ENCODE measurements at places on chromosomes 11 and 22.

GRCh38 chr11:72418834-72419560 lies 15.3 kb downstream of the CLPB start:
- DNase-seq: no peak

GRCh38 chr22:24758164-24758799 lies 16.2 kb downstream of the PIWIL3 start:
- DNase-seq: peak; percentile 48

DNA sequence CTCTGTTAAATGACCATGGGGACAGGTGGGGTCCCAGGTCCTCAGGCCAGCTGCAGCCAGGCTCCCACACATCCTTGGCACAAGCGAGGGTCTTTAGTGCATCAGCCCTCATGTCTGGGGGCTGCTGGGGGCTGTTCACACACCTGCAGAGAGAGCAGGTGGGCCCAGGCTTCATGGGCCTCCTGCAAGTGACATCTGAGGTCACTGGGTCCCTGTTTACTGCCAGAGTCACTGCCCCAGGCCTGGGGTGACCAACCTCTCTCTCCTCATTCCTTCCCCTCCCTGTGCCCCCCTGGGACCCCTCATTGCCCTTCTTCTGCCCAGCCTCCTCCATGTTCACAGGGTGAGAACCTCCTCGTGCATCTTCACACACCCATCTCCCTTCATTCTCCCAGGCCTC lies 92.4 kb downstream of the RTL6 start:
- DNase-seq: no peak

- no peak for DNase-seq
Observed at GRCh38 chr22:37906364-37907008, 389 bp downstream of the MICALL1 start.

GRCh38 chr11:106765469-106766258 lies 252.6 kb downstream of the GUCY1A2 start:
- no peak for DNase-seq

DNA sequence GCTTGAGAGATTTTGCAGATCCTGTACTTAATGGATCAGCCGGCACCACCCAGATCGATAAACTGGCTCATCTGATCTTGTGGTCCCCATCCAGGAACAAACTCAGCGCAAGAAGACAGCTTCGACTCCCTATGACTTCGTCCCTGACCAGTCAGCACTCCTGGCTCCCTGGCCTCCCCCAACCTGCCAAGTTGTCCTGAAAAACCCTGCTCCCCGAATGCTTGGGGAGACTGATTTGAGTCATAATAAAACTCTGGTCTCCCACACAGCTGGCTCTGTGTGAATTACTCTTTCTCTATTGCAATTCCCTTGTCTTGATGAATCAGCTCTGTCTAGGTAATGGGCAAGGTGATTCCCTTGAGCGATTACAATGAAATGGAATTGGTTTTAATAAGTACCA lies 29.5 kb downstream of the OR2AG2 start:
- no peak for DNase-seq

DNA sequence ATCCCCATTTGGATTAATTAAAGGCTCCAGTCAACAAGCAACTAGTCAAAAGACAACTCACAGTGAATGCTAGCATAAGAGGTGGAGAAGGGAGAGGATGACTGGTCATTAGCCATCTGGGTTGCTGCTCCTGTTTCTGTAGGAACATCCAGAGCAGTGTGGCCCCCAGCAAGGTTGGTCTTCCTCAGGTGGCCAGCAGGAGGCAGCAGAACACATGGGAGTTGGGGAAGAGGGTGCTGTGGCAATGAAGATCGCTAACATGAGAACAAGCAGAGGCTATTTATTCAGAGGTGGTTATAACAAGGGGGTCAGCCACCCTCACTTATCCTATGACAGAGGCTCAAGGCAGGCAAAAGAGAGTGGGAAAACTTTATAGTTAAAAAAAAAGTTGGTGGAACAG lies 21.3 kb downstream of the IZUMO1R start:
- peak; percentile 25 for DNase-seq

- DNase-seq: no peak
Observed at GRCh38 chr22:40028098-40028425, 33.3 kb downstream of the FAM83F start.

GRCh38 chr11:73244589-73245240 lies 26.6 kb downstream of the P2RY2 start:
- DNase-seq: no peak

DNA sequence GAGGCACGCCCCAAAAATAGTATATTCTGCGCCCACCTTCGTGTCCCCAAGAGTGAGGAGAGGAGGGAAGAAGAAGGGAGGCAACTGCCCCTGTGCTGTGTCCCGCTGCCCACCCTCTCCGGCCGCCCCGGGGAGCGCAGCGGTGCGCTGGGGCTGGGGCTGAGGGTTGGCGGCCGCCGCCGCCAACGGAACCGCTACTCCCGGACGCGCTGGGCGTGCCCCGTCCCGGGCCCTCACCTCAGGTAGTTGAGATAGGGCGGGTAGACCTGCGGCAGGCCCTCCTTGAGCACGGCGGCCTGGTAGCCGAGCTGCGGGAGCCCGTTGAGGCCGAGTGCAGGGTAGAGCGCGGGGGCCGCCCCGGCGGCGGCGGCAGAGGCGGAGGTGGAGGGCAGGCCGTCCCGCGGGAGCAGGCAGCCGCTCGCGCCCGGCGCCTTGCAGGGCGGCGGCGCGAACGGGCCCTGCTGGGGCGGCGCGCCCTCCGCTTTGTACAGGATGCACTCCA lies 2.4 kb downstream of the PGR start:
- DNase-seq: no peak

DNA sequence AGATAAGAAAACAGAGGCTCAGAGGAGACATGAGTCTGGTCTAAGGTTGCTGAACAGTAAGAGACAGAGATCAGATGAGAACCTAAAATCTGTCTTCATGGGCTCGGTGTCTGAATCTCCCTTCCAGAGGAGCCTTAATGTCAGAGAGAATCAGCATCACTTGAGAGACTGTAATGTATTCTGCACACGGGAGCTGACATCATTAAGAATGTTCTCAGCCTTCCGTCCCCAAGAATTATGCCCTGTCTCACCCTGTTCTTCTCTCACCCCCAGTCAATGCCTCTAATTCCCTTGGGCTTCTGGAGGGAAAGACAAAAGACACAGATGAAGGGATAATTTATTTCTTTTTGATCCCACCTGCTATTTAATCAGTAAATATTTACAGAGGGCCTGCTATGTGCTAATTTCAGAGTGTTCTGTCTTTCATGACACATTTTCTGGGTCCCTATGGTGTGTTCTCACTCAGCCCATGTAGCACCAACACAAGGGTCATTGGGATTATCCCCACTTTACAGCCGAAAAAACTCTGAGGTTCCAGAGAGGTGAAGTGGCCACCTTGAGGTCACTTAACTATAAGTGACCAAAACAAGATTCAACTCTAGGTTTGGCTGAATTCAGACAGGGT lies 61.8 kb downstream of the CD82 start:
- no peak for DNase-seq

DNA sequence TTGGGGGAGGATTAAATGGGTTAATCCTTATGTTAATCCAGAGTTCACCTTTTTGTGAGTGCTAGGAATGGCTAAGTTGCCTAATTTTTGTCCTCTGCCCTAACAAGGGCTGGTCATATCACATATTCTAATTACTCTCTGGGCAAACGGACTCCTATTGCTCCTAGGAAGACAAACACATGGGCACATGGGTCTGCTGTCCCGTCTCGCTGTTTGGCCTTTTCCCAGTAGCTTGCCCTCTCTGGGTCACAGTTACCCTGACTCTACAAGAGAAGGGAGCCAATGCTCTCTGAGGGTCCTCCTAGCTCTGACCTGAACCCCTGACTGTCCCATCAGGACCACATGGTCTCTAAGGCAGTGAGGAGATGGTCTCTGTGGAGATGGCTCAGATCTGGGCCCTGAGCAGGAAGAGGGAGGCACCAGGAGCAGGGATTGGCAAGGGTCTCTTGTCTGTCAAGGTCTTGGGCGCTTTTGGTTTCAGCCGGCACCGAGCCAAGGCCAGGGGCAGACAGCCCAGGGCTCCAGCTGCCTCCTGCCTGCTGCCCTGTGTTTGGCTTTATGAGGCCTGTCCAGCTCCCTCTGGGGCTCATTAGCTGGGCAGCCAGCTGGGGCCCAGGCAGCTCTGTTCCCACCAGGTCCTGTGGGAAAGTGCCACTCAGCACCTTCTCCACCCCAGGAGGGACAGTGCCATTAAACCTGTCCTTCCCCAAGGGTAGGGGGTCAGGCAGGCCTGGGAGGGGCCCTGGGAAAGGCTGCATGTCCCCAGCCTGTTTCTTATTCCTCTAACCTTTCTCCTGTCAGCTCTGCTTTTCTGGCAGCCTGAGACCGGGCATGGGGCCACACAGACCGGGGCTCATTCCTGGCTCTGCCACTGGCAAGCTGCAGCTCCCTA lies 559.9 kb downstream of the MN1 start:
- no peak for DNase-seq

DNA sequence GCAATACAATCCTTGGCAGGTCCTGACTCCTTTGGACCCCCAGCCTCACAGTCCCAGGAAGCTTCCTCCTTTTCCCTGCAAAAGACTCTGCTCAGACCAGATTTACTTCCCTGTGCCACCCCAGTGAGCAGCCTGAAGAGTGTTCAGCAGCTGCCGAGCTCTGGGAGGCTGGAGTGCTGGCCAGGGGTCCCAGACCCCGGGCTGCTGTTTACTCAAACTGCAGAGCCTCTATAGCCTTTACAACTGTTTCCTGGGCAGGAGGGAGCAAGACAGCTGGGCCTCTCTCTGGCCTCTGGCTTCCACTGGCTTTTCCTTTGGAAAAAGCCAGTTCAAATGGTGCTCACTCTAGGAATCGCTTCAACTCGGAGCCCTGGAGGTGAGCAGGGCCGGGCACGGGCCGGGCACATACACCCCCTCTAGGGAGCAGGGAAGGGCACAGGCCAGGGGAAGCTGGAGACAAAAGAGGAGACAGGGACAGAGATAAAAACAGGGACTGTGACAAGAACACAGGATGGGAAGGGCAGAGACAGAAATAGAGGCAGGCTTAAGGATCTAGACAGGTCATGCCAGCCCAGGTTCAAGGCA lies 932 bp downstream of the IRAG1 start:
- DNase-seq: no peak

DNA sequence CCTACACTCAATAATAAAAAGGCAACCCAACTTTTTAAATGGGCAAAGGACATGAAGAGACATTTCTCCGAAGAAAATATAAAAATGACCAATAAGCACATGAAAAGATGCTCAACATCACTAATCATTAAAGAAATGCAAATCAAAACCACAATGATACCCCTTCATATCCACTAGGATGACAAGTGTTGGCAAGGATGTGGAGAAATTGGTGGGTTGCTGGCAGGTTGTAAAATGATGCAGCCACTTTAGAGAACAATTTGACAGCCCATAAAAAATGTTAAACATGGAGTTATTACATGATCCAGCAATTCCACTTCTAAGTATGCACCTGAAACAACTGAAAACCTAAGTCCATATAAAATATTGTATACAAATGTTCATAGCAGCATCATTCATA lies 73.2 kb upstream of the LMO2 start:
- DNase-seq: no peak

GRCh38 chr22:49186762-49187161 lies 640.9 kb downstream of the BRD1 start:
- DNase-seq: no peak

- DNase-seq: no peak
Observed at GRCh38 chr11:117834838-117835443, 10.4 kb upstream of the FXYD2 start.

GRCh38 chr11:77197626-77198320 lies 69.7 kb downstream of the MYO7A start:
- DNase-seq: no peak

DNA sequence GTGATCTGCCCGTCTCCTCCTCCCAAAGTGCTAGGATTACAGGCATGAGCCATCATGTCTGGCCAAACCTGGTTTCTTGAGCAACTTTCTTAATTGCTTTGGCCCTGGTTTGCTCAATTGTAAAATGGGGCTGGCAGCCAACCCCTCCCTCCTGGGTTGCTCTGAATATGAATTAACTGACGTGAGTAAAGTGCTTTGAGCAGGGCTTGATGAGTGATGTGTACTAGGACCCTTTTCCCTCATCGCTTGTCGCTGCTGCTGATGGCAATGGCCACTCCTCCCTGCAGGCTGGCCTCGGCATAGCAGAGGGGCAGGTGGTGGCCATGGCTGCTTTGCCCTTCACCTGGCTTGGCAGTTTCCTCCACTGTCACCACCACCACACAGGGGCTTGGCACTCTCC lies 41.5 kb downstream of the RNF141 start:
- peak; percentile 47 for DNase-seq

GRCh38 chr11:12017865-12018453 lies 9.5 kb upstream of the DKK3 start:
- peak; percentile 65 for DNase-seq

- DNase-seq: no peak
Observed at GRCh38 chr22:26828311-26828710, 170.9 kb downstream of the MIAT start.

DNA sequence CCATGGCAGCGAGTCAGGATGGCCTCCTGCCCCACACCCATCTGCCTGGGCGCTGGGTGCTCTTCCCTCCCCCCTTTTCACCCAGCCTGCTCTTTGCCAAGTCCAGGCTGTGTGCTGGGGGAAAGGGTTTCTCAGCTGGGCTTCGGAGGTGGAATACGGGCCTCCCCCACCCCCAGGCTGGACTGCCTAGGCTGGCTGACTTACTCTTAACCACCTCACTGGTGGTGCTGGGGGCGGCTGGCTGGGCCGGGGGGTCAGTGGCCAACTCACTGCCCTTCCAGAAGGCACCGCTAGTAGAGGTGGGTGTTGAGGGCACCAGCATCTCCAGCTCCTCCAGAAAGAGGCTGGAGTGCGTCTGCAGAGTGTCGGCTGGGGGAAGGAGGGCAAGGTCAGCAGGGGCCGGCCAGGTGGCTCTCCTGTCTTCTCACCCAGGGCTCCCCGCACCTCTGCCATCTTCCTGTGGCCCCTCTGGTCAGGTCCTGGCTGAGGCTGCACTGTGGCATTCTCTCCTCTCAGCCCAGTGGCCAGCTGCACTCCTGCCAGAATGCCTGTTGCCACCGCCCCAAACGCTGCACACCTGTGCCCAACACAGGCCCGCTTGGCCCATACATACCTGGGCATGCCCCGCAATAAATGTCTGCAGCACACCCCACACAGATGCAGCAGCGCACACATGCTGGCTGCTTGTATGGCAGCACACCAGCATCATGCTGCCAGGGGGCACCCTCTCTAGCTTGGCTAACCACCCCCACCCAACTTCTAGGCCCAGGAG lies 9.7 kb downstream of the PITPNM1 start:
- no peak for DNase-seq

DNA sequence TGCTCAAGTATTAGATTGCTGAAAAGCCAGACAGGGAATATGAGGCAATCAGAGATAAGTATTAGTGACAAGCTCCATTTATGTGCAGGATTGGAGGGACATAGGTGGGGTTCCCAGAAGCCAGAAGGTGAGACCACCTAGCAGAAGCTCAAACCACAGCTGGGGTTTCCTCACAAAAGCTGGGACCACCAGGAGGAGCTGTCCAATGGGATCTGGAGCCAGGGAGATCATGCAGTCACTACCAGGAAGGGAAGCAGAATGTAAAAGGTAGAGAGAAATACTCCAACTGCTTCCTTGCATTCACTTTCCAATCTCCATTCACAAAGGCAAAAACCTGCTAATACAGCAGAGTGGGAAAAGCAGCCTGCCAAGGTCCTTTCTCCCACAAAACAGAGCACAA lies 5.2 kb upstream of the FSHB start:
- DNase-seq: no peak

- peak; percentile 88 for DNase-seq
Observed at GRCh38 chr22:40332319-40332781, 13.9 kb upstream of the ADSL start.

- no peak for DNase-seq
Observed at GRCh38 chr11:27277843-27278242, 85.2 kb downstream of the CCDC34 start.

Measured in amniotic epithelial cell (primary cell).